ENCODE measurements at places on chromosomes 7 and 10. TPM values are rescaled to one million over a fixed set of nuclear protein-coding genes. Genes with fewer than 3 reads are reported as not detected.

DNA sequence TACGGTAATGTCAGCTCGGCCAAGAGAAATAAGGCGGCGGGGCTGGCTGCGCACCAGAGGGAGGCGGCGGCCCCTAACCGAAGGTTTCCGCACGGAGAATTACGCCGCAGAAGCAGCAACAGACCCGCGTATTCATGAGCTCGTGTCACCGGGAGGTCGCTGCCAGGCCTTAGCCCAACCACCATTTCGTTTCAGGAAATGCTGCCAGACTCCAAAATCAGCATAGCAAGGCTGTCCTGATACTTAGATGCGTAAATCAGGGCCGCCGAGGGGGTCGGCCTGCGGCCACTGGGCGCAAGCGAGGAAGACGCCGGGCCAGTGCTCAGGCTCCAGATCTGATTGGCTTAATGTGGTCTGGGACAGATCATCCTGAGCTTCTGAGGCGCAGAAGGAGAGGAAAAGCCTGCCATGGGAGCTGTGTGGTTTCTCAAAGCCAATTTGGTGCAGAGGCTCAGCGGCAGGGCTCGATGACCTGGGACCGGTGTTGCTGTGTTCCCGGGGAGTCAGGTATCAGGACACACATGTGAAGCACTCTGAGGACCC lies 247.9 kb downstream of the BAMBI start:
- no peak for DNase-seq

DNA sequence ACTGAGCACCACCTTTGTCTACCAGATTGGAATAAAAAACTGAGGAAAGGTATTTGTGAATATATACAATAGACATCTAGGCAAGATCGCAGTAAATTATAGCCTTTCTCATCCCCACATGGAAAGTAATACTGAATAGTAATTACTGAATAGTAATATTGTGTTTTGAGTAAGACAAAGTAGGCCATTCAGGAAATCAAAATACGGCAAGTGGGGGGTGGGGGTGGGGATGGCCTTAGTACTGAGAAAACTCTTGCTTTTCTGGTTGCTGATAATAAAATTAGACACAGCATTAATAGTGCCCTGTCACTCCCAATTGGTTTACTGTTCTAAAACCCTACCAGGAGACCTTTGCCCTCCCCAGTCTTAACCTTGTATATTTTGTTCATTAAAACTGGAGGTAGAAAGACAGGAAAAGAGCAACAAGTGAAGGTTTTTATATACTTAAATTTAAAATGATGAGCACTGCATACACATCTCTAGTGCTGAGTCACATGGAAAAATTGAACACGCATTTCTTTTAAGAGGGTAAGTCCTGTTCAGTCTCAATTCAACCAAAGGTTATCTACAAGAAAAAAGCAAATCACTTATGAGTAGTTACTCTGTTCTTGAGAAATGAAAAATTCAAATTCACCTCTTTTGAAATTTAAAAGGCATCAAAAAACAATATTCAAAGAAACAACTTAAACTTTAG lies 65.6 kb downstream of the IGF2BP3 start:
- DNase-seq, result no peak

GRCh38 chr10:127904311-127905000 lies 2.4 kb upstream of the PTPRE start:
- no peak for DNase-seq

EMX2 gene
- polyA plus RNA-seq, result 146 TPM

GRCh38 chr10:124088915-124089314 lies 4.5 kb downstream of the CHST15 start:
- DNase-seq, result no peak

SCIN gene
- 116 TPM for polyA plus RNA-seq

BLNK gene
- polyA plus RNA-seq, result 59.3 TPM

DNA sequence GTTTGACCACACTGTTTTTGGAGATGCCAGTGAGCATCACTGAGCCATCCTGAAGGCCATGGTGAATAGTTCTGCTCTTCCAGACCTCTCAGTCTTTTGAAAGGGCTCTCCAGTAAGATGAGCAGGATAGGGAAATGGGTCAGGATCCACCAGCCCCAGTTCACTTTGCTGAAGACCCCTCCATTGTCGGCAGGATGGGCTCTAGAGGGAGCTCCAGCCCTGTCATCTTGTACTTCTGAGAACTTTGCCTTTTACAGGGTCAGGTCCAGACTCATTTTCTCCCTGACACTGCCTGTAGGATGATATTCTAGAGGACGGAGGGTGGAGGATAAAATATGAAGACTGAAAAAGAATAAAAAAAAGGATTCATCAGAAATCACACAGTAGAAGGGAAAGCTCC lies 13.1 kb downstream of the LHFPL3 start:
- DNase-seq, result no peak

- no peak for DNase-seq
Measured at GRCh38 chr10:122646511-122647382, 52.9 kb downstream of the C10orf120 start.

GRM3 gene
- 0.22 TPM for polyA plus RNA-seq

DNA sequence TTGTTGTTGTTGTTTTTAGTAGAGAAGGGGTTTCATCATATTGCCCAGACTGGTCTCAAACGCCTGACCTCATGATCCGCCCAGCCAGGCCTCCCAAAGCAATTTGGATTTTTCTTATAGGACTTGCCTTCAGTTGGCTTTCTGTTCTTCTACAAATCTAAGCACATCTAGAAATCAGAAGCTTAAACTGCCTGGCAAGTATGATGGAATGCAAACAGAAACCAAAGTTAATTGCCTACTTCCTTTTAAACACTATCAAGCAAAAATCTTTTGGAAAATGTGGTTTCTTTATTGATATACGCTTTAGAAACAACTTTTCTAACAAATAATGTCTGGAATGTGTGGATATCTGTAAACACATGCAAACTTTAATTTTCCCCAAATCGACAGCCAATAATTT lies 64.9 kb downstream of the USP6NL start:
- DNase-seq, result no peak

- DNase-seq, result no peak
Measured at GRCh38 chr7:50069613-50070012, 23.4 kb downstream of the ZPBP start.

GCK gene
- 4.7 TPM for polyA plus RNA-seq

DNA sequence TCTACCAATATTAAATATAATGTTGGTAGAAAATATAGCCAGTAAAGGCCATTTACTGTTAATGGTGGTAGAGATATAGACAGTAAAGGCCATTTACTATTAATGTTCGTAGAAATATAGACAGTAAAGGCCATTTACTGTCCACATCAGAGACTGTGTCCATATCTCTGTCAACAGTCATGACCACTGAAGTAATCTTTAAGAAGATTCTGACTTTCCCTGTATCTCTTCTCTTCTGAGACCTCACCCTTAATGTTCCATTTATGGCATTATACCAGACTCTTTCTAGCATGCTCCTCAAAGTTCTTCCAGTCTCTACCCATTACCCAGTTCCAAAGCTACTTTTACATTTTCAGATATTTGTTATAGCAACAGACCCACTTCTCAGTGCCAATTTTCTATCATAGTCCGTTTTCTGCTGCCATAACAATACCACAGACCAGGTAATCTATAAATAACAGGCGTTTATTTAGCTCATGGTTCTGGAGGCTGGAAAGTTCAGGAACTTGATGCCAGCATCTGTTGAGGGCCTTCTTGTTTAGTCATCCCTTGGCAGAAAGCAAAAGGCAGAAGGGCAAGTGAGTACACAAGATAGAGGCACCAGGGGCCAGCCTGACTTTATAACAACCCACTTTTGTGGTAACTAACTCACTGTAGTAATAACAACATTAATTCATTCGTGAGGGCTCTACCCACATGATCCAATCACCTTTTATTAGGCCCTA lies 7.9 kb upstream of the NUDCD3 start:
- DNase-seq, result no peak

HOGA1 gene
- polyA plus RNA-seq, result 70.8 TPM
